ENCODE measurements at places on chromosomes 2 and 18.

GRCh38 chr2:30862054-30862651 is 54.9 kb upstream of the CAPN13 start:
- DNase-seq: peak; percentile 31

GRCh38 chr18:76452357-76452756 is 42.7 kb downstream of the ZNF516 start:
- no peak for DNase-seq

DNA sequence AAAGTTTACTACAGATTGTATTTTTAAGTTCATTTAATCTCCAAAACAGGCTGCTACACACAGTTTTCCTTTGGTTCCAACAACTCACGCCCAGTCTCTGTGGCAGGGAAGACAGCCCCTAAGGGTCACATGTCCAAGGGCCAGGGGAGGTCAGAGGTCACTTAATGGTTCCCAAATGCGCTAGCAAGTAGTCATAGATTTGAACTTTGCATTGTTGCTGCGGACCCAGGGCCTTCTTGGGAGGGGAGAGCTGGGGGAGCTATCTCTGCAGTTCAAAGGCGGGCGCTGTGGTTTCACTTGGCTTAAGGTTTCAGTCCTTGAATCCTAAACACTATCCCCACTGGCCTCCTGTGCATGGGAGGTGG is 74.8 kb upstream of the ZNF532 start:
- no peak for DNase-seq

GRCh38 chr2:77363277-77363676 is 158.9 kb downstream of the LRRTM4 start:
- no peak for DNase-seq

DNA sequence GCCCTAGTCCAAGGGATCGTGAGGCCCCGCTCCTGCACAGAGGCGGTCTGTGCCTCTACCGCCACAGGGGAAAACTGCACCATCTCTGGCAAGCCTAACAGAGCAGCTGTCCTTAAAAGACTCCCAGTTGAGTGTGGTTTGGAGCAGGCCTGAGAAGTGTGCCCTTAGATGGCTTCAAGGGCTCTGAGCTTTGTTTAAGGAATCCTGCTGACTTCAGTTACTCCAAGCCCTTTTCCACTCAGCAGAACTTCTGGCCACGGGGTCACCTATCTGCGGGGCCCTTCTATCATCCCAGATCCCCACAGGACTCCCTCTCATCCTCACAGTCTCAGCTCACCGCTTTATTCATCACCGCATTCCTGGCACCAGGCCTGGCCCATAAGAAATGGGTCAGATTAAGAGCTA is 131.5 kb downstream of the CCDC74A start:
- no peak for DNase-seq

GRCh38 chr18:44051026-44051425 is 629.7 kb upstream of the SETBP1 start:
- no peak for DNase-seq

DNA sequence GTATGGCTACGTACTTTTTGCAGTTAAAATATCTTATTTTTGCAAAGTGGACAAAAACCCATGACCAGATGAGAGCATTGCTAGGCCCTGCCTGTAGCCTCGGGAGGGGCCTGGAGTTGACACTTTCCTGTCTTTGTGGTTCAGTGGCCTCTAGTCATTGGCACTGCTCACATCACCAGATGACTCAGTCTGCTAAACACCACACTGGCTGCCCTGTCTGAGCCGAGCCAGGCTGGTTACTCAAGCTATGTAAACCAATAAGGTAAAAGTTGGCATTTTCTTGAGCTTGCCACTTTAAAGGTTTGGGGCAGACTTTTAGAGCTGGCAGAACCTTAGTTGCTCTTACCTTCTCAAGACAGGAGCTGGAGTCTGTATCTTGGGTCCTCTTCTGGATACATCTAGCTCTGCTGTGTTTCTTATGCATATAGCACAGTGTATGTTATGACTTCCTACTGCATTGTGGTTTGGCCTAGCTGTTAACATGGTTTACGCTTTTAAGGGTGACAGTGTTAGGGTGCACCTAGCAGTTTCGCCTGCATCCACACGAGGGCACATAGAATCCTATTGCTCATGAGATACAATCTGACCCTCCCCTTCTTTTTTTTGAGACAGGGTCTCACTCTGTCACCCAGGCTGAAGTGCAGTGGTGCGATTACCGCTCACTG is 76.4 kb downstream of the AP1S3 start:
- no peak for DNase-seq

GRCh38 chr18:533995-534601 is 33.6 kb upstream of the COLEC12 start:
- no peak for DNase-seq

DNA sequence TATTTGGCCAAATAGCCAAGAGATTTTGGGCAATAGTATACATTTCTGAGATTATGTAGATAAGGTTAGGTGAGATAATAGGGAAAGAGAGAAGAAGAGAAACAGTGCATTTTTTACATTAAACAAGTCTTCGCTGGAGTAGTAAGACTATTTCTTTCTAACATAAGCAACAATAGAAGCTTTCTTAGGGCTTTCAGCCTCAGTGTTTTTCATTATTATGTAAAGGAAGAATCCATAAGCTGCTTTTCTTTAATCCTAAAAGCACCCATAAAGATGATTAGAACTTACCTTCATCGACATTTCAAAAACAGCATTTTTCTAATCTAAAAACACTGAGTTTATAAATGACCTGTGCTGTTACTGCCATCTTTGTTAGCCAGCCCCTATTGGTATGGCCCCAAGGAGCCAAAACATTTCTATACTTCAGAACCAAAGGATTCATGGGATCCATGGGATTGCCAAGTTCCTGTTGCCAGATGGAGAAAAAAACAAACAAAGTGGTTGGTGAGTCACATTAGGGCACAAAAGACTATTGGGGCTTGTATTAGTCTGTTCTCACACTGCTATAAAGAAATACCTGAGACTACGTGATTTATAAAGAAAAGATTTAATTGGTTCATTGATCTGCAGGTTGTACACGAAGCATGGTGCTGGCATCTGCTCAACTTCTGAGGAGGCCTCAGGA is 88.2 kb downstream of the SCG2 start:
- no peak for DNase-seq

DNA sequence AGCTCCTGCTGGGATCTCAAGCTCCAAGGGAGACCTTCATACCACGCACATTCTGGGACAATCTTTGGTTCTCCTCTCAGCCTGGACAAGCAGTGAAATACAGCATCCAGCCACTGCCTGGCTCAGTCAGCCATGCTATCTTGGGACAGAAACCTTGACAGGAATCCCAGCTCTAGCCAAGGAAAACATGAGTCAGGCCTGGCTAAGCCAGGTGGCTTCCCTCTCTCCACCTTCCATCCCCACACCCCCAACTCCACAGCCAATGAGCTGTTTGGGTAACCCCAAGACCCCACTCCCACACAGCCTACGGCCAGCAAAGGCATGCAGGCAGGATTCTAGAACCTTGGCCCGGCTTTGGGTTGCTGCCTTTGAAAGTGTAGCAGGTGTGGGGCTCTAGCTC is 64.9 kb downstream of the MCFD2 start:
- no peak for DNase-seq

DNA sequence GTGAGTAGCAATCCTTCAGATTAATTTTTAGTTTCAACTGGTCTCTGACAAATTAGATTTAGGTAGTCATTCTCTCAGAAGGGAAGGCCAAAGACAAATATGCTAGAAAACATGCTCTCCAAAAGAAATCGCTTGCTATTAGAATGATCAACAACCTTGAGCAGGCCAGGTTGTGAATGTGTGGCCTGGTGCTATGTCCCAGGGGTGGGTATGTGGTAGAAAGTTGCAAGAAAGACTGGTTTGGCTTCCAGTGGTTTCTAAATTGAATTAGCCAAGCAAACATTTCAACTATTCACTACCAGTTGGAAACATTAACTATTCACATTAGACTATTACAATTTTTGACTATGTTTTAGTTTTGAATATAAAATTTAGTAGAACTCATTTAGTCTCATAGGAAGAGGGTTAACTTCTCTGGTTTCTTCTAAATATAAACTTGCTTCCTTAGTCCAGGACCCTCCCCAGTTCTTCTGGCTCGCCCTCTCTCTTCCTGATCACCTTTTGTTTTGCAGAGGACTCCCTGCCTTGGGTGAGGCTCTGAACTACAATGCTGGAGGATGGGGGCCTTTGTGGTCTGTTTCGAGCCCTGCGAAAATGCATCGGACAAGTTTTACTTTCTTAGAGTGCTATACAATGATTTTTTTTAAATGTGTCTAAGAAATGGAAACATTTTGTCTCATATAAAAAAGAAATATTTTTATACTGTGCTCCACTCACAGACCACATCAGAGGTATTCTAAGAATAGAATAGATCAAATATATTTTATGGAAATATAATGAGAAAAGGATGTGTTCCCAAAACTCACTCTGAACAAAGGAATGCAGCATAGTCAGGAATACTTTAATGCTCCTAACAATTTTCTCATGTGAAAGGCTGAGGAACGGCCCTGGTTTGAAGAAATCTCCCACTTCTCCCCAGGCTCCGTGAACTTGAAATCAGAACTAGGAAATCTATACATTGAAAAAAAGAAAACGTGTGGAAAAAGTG is 375.0 kb upstream of the ZEB2 start:
- no peak for DNase-seq

DNA sequence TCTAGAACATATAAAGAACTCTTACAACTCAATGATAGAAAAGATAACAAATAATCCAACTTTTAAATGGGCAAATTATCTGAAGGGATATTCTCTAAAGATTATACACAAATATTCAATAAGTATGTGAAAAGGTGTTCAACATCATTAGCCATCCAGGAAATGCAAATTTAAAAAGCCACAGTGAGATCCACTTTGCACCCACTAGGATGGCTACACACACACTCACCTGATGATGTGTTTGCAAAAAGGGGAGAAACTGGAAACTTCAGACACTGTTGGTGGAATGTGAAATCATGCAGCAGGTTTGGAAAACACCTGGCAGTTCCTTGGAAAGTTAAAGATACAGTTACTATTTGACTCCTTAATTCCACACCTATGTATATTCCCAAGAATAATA is 87.2 kb upstream of the GYPC start:
- DNase-seq: no peak

GRCh38 chr2:198852248-198852647 is 605.5 kb downstream of the SATB2 start:
- no peak for DNase-seq

DNA sequence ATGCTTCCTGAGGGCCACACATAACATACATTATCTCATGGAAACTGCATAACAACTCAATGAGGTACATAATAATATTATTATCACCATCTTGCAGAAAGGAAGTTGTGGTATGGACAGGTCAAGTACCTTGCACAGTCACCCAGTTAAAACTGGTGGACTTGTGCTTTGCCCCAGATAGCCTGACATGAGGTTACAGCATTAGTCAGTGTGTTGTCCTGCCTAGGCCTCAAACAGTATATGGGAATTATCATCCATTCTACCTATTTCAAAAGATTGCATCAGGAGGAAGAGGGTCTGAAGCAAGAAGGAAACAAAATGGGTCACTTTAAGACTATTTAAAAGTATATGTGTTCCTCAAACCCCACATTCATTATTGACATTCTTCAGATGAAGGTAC is 5.4 kb upstream of the ANTXR1 start:
- no peak for DNase-seq

DNA sequence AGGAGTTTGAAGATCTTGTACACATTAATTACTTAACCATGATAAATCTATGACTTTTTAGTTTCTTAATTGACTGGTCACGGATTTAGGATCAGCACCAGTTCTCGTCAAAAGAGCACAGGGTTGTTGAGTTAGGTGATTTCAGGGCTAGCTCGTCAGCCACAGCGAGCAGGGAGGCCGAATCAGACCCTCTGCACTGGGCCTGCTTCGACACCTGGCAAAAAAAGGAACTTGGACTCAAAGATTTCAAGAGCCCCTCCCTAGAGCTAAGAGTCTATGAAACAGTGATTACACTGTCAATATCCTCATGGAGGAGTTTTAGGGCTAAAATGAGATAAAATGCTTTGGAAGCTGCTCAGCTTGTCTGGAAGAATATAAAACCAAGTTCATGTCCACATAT is 4.6 kb upstream of the SERTAD2 start:
- no peak for DNase-seq

DNA sequence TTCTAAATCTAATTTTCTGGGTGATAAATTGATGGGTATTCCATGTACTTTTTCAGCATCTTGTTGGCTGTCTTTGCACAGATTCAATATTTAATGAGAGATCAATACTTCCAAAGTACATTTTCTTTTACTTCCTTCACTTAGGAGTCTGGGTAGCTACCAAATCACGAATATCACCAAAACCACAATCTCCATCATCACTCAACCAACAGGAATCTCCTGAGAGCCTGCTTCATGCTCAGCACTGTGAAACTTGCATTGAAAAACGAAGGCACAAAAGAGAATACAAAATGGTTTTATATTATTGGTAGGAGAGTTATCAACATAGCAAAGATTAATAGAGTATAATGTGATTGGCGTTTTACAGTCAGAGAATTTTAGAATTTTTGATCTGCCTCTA is 261.5 kb upstream of the DSEL start:
- DNase-seq: no peak

- DNase-seq: no peak
Measured at GRCh38 chr18:76503649-76504386, 8.8 kb upstream of the ZNF516 start.
